CD4-positive, alpha-beta T cell (primary cell): ENCODE measurements at places on chromosomes 2 and 18. TPM values are rescaled to one million over a fixed set of nuclear protein-coding genes. Genes with fewer than 3 reads are reported as not detected.

REEP1 gene
- not detected for total RNA-seq

EVX2 gene
- total RNA-seq: not detected

AGXT gene
- total RNA-seq: not detected

ACMSD gene
- not detected for total RNA-seq

CENPA gene
- total RNA-seq: 1.0 TPM

ATP6V1B1 gene
- total RNA-seq: not detected

DHRS9 gene
- not detected for total RNA-seq

FBXO41 gene
- total RNA-seq: 14.0 TPM

SPP2 gene
- not detected for total RNA-seq

ITGA6 gene
- total RNA-seq: 53.5 TPM

C2orf80 gene
- total RNA-seq: not detected

VAPA gene
- 162 TPM for total RNA-seq

SLC19A3 gene
- total RNA-seq: not detected

TXNDC2 gene
- not detected for total RNA-seq

LYG2 gene
- total RNA-seq: not detected

KLF7 gene
- total RNA-seq: 90.1 TPM

CHST9 gene
- total RNA-seq: not detected

ERBB4 gene
- total RNA-seq: not detected

ASPRV1 gene
- total RNA-seq: 0.96 TPM

CRYGD gene
- total RNA-seq: not detected

NAT8 gene
- total RNA-seq: not detected

WNT6 gene
- not detected for total RNA-seq

C2orf76 gene
- total RNA-seq: 2.8 TPM

SP140L gene
- 64.1 TPM for total RNA-seq

CTLA4 gene
- 52.0 TPM for total RNA-seq

ALPI gene
- total RNA-seq: not detected

INHA gene
- not detected for total RNA-seq

LRRTM1 gene
- not detected for total RNA-seq

ALKAL2 gene
- total RNA-seq: not detected

MEIS1 gene
- not detected for total RNA-seq

EGR4 gene
- 0.17 TPM for total RNA-seq

CCNYL1 gene
- 8.7 TPM for total RNA-seq

MOGAT1 gene
- total RNA-seq: not detected

NT5C1B gene
- not detected for total RNA-seq

ASIC4 gene
- total RNA-seq: 0.17 TPM

DYSF gene
- total RNA-seq: 0.31 TPM

CD207 gene
- total RNA-seq: not detected

GATA6 gene
- total RNA-seq: 0.08 TPM

KDSR gene
- total RNA-seq: 21.1 TPM

UGT1A10 gene
- not detected for total RNA-seq

RND3 gene
- not detected for total RNA-seq

RNPEPL1 gene
- total RNA-seq: 73.0 TPM

G6PC2 gene
- not detected for total RNA-seq

LYPD1 gene
- total RNA-seq: not detected

SFTPB gene
- not detected for total RNA-seq

ALPP gene
- not detected for total RNA-seq

PSME4 gene
- total RNA-seq: 82.6 TPM
